ENCODE measurements at places on chromosomes 16 and 17.

DNA sequence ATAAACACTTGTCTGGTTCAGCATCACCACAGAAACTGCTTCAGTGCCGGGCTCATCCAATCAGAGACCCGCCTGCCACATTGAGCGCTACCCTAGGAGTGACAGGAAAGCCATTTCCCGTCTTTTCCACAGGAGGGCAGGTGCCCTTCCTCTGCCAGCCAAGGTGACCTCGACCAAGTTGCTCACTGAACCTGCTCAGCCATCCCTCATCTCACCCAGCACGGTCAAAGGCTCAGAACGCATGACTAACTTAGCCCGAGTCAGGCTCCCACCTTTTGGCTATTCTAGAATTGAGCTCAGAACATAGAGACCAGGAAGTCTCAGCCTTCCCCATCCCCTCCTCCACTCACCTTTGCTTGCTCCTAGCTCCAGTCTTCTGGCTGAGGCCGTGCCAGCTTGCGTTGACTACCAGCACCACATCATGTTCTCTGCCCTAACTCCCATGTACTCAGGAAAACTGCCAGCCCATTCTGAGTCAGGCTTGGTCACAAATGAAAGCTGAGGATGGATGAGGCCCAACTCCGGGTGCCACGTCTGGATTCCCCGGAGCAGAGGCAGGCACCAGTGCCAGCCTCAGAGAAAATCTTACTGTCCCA, 15.6 kb downstream of the MRPS23 start:
- no peak for DNase-seq

- no peak for DNase-seq
Measured at GRCh38 chr17:33889766-33890165, 365.3 kb upstream of the CCL2 start.

GRCh38 chr16:73354434-73354833, 306.5 kb upstream of the ZFHX3 start:
- DNase-seq: no peak

GRCh38 chr16:84514874-84515835, 10.7 kb upstream of the MEAK7 start:
- DNase-seq: peak; percentile 59

DNA sequence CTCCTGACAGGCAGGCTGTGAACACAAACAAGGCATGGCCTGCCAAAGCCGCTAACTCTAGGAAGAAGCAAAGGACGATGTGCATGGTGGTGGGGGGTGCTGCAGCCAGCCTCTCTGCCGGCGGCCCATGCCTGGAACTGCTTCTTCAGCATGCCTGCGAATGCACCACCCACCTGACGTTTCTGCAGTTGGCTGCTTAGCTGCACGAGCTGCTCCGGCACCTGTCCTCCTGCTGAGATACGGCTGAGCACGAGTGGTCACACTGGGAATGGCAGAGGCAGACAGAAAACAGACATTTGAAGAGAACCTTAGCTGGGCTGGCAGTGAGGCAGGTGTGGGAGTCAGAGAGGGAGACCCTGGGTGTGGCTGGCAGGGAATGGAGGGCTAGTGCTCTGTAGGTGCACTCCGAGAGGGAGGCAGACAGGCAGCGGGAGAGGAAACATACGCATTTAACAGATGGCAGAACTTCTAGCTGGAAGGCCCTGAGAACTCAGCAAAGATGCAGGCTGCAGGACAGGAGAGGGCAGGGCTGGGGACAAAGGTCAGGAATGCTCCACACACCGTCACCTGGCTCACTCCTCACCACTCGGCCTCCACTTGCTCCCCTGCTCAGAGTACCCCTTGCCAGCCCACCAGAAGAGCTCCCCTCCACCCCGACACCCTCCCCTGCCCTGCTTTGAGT, 5.2 kb downstream of the FLCN start:
- DNase-seq: no peak

DNA sequence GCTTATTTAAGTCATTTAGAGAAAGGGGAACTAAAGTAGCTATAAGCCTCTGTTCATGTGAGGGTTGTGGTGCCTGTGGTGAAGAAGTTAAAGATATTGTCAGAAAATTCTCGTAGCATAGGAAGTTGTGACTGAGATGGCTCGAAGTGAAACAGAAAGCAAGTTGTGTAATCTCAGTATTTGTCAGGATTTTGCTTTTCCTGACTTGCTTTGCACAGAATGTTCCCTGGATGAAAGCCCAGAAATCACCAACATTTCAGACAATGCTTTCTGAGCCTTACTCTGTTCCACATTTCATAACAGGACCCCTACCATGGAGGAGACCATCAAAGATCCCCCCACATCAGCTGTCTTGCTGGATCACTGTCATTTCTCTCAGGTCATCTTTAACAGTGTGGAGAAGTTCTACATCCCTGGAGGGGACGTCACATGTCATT, 10.6 kb downstream of the CALCOCO2 start:
- peak; percentile 28 for DNase-seq

DNA sequence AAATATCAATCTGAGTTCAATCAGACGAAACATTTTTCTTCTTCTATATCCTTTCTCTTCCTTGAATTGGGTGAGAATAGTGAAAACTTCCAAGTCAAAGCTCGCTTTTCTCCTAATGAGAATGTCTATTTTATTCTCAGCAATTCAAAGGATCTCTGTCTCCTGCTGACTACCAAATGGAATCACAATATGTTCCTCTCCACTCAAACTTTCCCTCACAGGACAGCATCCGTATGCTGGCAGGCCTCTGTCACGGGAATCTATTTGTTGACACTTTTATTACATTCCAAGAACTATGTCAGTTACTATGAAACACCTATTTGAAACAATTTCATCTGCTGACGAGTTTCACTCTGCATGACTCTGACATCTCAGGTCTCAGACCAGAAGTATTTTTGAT, 1196.6 kb downstream of the CDH11 start:
- DNase-seq: no peak

GRCh38 chr16:71851746-71852145, 6.0 kb downstream of the ATXN1L start:
- no peak for DNase-seq

GRCh38 chr17:31843070-31843745, 15.8 kb downstream of the COPRS start:
- DNase-seq: peak; percentile 83

DNA sequence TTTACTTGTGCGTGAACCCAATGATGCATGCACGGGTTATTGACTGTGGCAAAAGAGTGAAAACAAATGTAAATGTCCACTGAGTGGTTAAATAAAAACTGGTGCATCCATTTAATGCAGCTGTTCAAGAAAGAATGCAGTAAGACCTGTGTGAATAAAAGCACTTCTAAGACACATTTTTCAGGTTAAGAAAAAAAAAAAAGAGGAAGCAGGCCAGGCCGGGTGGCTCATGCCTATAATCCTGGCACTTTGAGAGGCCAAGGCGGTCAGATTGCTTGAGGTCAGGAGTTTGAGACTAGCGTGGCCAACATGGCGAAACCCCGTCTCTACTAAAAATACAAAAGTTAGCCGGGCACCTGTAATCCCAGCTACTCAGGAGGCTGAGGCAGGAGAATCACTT, 11.8 kb downstream of the CNGB1 start:
- DNase-seq: no peak

DNA sequence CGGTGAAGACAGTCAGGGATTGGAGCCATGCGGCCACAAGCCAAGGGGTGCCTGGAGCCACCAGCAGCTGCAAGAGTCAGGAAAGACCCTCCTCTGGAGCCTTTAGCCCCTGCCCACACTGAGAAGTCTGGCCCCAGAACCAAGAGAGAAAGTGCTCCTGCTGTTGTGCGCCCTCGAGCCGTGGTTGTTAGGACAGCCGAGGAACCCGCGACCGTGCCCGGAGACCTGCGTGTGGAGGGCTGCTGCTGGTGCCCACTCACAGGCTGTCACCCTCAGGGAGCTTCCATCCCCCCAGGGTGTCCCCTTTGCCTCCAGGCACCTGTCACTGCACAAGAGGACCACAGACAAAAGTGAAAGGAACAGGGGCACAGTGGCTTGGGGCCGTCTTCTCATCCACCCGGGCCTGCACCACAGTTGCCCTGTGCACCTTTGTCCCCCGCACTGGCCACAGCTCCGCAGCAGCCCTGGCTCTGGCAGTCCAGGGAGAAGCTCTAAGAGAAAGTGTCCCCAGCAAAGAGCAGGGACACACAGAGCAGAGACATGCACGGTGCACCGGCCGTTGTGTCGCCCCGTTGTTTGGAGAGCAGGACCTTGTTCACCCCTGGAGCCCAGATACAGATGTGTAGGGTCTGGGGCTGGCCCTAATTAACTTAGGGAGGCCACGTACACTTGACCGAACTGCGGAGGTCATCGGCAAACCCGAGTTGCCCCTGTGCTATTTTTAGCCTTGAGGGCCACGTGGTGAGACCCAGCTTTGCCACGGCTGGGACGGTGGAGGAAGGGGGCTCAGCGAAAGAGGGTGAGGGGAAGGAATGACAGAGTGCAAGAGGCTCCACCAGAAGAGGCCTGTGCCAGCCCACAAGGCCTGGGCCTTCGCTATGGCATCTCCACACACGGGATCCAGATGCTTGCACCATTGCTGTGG, 329.2 kb downstream of the C16orf95 start:
- DNase-seq: no peak
